ENCODE measurements at places on chromosomes 3 and 15.

DNA sequence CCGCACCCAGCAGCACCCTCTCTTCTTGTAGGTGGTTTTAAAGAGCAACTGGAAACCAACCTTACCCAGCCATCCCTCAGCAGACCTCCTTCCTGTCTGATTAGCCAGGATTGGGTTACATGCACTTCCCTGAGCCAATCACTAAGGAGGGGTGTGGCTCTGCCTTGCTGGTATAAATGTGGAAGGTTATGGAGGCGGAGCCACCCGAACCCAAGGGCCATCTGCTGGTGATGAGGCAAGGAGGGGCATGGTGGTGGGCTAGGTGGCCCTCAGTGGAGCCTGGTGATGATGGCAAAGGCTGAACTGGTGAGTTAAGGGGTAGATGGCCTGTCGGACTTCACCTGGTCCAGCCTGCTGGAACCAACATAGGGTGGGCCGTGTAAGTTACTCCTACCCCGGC is 39.8 kb downstream of the CCDC33 start:
- DNase-seq, result peak; percentile 44

DNA sequence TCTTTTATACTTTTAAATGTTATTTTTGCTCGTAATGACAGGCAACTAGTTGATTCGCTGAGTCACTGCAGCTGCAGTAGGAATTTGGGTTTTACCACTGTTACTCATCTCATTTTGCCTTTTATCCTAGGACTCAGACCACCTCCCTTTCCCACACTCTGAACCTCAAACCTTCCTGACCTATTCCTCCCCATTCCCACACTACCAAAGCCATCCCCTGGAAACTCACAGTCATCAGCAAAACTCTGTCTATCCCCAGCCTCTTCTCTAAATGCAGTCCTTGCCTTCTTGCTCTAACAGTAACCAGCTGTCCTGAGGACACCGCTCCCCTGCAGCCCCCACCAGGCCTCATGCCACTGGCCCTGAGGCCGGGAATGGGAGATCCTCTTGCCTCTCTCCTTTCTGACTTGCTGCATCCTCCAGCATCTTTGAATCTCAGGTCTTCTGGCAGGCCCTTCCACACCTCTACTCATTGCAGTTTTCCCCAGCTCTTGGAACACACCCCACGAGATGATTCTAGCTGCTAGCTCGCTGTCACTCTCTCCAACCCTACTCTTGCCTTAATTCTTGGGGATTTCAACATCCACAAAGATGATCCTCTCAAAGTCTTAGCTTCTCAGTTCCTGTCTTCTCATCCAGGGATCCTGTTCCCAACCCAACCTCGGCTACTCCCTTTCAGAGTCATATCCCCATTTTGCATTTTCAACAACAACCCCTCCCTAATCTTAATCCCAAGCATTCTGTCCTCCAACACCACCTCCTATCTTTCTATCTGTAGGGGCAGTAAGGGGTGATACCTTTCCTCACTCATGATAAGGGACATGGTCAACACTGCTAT is 55.9 kb upstream of the C3orf80 start:
- DNase-seq, result peak; percentile 97

DNA sequence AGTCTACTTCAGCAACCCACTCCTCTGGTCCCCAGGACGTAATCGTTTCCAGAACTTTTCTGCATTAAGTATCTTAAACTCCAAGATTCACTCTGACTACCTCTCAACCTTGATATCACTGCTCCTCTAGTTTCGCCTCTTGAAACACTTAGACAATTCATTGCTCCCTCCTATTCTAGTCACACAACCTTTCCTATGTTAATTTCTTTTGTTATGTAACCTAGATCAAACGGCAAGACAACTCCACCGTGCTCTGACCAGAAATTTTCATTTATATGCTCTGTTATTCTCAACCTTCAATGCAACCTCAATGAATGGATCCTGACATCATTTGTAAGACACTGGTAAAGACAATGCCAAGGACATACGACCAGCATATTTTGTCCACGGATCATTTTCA is 71.3 kb downstream of the CADM2 start:
- DNase-seq, result no peak

GRCh38 chr15:36755341-36756000 is 176.0 kb downstream of the CDIN1 start:
- no peak for DNase-seq

DNA sequence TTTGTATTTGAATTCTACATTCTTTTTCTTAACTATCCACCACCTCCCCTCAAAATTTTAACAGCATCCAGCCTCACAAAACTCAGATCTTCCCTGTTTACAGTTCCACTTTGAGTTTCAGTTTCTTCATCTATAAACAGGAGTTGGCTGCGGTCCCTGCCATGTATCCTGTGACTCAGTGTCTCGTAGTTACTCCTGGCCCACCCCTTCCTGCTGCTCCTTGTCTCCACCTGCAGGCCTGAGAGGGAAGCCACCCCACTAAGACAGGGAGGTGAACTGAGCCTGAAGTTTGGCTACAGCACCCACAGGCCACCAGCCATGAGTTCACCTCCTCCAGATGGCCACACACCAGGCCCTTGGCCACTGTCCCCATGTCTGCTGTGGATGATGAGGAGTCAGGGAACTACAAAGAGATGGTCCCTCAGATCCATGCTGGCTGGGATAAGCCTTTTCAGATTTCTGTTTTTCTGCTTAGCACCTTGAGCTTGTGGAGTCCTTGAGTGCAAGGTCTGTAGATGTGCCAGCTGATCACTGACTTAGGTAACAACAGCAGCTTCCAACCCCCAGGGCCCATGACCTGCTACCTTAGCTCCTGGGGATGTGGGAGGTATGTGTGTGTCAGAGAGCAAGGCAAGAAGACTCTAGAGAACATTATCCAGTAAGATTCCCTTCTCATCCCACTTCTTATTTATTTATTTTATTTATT is 37.5 kb downstream of the CD86 start:
- DNase-seq, result peak; percentile 58

DNA sequence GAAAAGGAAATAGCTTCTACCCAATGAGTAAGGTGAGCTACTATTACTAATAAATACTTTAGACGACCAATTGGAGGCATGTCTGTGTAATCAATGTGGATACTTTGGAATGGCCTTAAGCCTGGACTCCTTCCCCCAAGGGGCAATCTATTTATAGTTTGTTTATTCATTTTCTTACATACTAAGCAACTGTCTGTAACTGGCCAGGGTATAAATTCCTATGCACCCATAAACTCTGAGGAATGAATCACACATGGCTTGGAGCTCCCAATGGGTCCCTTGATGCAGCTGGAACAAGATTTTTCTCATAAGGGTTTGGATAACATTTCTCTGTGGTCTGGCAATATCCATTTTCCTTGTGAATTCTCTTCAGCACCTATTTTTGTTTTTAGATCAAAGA is 506.8 kb downstream of the EDEM1 start:
- no peak for DNase-seq

- DNase-seq, result no peak
These were observed at the start of gene ANKRD34C for GRCh38 chr15:79282371-79283251. Gene ANKRD34C (plus strand): TSS chr15:79282722. CDS start chr15:79293285, 10,563 bp downstream.

DNA sequence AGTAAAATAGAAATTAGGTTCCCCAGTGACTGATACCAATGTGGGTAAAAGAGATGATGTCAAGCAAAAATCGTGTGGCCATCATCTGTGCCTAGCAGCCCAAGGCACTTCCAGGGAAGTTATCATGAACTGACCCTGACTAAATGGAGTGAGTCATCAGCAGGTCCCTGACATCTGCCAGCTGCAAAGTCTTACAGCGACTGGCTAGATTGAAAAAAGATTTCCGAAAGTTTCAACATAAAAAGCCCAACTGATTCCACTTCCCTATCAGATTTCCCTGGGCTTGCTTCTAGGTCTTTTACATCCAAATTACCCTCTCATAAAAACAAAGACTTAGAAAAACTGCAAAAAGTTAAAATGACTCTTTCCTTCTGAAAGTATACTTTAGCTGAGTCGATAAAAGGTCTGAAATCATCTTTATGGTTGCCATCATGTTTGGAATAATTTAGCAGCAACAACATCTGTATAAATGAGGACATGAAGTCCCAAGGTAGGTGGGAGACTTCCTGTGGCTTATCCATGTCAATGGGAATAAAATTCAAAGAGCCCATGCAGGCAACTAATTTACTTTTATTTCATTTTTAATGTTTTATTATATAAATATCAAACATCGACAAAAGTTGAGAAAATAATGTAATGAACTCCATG is 342.8 kb downstream of the ERC2 start:
- peak; percentile 99 for DNase-seq

DNA sequence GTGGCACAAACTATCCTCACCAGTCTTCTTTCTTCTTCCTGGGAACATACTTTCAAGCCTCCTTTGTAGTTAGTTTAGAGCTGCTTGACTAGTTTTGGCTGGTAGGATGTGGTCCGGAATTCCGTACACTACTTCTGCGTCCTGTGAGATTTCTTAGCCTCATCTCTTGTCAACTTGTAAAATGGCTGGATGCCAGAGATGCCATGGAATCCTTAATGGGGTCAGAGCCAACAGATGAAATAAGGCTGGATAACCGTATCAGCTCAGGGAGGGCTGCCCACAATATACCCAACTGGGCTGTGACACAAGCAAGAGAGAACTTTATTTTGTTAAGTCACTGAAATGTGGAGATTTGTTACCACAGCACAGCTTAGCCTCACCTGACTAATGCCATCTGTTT is 466.9 kb upstream of the MDFIC2 start:
- DNase-seq, result no peak

GRCh38 chr3:7640787-7641186 is 779.9 kb downstream of the GRM7 start:
- no peak for DNase-seq

DNA sequence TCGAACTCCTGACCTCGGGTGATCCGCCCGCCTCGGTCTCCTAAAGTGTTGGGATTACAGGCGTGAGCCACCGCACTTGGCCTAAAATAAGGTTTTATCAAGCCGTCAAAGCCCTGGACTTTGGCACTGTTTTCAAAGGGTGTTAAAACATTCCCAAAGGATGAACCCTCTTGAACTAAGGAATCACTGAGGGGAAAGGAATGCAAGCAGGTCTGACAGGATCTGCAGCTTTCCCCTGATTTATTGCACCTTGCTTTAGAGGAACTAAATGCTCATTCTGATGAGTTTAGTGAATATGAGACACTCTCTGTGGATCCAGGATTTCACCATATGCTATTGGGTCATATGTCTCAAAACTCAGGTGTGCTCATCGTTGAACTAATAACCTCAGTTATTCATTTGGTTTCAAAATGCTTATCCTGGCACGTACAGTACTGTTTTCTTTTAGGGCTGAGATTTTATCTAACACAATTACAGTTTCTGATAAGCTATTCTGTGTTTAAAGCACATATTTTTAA is 63.0 kb upstream of the TSC22D2 start:
- DNase-seq, result peak; percentile 59

- DNase-seq, result no peak
These were observed 148.3 kb downstream of the SMAD6 start for GRCh38 chr15:66850078-66850991.

DNA sequence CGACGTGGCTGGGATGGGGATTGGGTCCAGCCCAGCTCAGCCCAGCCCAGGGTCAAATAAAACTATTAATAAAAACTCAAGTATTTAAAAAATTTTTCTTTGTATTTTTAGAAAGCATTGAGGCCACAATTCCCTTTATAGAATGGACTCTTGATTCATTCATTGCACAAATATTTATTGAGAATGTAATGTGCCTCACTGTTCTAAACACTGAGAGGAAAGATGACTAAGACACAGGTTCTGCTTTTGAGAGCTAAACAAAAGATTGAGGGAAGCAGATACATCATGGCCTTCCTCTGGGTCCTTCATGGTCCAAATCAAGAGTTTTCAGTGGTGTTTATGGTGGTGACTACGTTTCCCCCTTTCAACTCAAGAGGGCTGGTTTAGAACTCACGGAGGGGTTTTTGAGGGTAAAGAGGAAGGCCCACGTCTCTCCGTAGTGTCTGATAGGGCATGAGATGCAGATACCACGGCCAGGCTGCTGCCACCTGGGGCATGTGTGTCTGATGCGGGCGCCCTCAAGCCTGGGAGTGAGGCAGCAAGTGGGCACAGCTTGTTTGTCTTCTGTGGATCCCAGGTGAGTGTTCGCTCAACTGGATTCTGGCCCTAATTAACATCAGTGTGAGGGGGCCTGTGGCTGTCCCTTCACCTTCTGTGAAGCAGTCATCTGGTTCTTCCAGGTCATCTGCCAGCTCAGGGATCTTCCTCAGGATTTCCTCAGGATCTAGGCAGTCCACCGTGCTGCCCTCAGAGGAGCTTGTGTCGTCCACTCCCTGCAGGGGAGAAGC is 73.5 kb upstream of the SCN5A start:
- no peak for DNase-seq

GRCh38 chr15:51312166-51313073 is 26.0 kb downstream of the CYP19A1 start:
- DNase-seq, result no peak

- peak; percentile 5 for DNase-seq
These were observed 58.3 kb upstream of the TMEM115 start for GRCh38 chr3:50417637-50418033.

GRCh38 chr15:63565536-63566186 is 31.5 kb upstream of the FBXL22 start:
- DNase-seq, result no peak

- no peak for DNase-seq
These were observed 196.4 kb downstream of the RORA start for GRCh38 chr15:61032600-61033286.

- peak; percentile 56 for DNase-seq
These were observed 4.4 kb upstream of the IQSEC1 start for GRCh38 chr3:13077431-13078162.

DNA sequence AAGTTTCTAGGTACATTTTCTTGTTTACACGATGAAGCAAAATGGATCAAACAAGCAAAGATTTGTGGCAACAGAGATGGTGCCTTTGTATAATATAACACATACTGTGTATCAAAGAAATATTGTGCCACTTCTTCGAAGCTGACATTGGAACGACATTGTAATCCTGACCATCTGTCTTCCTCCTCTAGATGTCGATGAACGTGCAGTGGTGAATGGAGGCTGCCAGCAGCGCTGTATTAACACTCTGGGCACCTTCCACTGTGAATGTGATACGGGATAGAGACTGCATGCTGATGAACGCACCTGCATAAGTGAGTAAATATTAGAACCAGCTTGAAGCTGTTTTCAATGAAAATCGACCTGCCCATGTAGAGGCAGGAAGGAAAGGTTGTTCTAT is 613.3 kb upstream of the GOLIM4 start:
- DNase-seq, result no peak

DNA sequence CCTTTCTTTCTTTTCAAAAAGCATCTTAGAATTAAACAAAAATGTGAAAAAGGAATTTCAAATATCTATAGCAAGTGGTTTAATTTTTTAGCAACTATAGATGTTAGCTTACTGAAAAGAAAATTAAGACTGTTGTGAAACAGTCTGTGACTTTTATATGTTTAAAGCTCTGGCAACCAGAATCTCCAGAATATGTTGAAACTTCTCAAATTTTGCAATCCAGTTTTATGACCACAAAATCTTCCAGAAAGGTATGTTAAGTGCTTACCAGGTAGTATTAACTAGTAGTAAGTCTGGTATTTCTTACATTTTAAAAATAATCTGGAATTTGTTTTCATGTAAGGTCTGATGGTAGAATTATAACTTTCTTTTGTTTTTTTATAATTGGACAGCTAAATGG is 235.0 kb downstream of the SLC9A9 start:
- no peak for DNase-seq
